Breast epithelium (tissue), 4 donors: ENCODE measurements at places on chromosomes 16 and 17.
A peak's percentile ranks its signal among the peaks of the same experiment; 100 is the strongest.

DNA sequence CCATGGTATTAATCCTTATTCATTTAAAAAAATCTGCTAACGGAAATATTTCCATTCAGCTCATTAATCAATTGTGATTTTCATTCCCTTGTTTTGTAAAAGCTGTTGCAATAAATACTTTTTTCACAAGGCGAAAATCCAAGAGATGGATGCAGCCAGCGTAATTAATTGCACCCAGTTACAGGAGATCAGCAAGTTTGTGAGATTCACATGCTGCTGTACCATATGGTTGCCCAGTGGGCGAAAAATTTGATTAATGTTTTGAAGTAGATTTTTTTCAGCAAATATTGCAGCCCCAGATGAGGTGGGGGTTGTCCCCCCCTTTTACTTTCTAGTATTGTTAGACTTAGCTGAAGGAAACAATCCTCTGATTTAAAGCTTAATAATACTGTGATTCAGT lies 186.6 kb downstream of the WWOX start:
- DNase-seq, result no peak

- DNase-seq, result no peak
Observed at GRCh38 chr16:87960296-87960695, 9.1 kb downstream of the BANP start.

GRCh38 chr17:40547079-40547784 lies 18.0 kb downstream of the CCR7 start:
- DNase-seq, result no peak

DNA sequence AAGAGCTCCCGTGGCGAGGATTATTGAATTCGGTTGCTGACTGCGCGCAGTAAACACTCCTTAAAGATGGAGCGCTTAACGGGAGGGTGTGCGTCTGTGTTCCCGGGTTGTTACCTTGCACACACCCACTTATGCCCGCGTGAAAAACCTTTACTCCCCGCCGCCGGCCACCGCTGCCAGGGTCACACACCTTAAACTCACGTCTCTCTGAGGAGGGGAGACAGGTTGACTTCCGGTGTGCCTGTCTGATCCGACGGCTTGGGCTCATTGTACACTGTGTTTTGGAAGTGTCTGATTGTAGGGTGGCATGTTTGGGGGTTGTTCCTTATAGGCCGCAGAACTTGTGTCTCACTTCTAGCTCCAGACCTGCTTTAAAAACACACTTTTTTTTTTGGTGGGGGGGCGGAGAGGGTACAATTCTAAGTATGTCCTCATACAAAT lies 66.8 kb downstream of the KPNA2 start:
- DNase-seq, result peak; percentile 26

- DNase-seq, result no peak
Observed at GRCh38 chr16:89166696-89167424, 4.7 kb upstream of the CDH15 start.

- DNase-seq, result no peak
Observed at GRCh38 chr17:2030779-2031163, 818 bp downstream of the DPH1 start.

DNA sequence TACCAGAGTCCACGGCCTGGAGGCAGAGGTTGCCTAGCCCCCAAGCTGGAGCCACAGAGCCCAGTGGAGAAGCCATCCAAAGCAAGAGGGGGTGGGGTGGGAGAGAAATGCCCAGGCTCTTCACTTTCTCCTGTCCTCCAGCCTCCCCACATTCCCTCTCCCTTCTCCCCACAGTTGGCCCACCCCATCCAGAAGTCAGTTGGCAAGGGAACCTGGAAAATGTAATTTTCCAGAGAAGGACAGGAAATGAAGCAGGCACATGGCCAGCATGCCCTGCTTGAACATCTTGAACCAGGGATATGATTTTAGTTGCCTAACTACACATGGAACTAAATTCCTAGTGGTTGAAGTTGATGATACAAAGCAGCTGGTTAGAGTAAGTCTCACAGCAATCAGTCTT lies 73.3 kb upstream of the IRX6 start:
- DNase-seq, result no peak

DNA sequence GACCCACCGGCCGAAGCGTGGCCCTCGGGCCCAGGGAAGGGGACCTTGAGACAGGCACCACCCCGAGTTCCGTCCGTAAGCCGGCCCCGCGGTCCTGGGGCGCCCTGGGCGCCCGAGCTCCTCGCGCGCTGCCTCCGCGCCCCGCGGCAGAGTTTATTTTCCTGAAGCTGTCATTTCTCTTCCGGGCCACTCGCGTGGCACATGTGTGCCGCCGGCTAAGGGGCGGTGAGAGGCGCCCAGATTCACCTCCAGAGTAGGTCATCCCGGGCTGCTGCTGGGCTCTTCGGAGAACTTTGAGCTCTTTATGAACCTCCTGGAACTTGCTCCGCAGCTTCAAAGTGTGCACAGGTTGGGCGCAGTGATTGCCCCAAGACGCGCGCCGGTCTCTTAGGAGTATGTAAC lies 489 bp downstream of the ZC3H18 start:
- no peak for DNase-seq

DNA sequence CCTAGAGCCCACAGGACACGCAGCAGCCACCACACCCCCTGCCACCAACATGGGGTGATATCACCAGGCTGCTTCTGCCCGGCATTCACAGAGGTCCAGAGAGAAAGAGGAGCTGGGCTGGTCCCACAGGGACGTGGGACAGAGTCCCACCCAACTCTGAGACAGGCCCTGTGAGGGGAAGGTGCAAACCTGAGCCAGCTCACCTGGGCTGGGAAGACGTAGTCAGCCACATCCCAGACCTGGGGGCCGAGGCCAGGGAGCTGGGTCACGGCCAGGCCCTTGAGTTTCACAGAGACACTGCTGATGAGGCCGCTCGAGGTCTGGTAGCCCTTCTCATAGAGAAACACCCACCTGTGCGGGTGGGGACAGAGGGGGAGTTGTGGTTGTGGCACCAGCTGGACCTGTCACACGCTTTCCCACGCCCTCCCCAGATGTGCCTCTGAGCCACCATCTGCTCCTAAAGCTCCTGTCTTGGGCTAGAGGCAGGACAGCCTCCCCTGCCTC lies 11.2 kb downstream of the P2RX1 start:
- DNase-seq, result no peak

- no peak for DNase-seq
Observed at GRCh38 chr17:17066021-17066420, 23.8 kb downstream of the MPRIP start.

GRCh38 chr16:56279132-56279531 lies 87.8 kb downstream of the GNAO1 start:
- DNase-seq, result no peak

DNA sequence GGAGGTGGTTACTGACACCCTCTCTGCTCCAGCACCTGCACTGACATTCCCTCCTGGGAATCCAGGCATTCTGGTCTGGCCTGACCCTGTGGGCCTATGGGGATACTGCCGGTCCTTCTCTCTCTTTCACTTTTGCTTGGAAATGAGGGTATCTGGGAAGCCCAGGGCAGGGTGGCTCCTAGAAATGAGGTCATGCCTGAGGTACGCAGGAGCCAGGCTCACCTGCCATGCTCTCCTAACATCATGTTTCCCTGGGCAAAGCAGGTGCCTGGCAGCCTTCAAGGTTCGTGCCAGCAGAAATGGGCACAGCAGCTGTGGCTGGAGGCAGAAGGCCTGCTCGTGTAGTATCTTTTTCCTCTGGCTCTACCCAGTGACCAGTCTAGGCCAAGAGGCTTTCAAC lies 3.3 kb downstream of the ITGA3 start:
- DNase-seq, result no peak

- DNase-seq, result no peak
Observed at GRCh38 chr16:21224800-21225199, 8.7 kb upstream of the ANKS4B start.

GRCh38 chr17:11330826-11331225 lies 89.8 kb downstream of the SHISA6 start:
- DNase-seq, result no peak

DNA sequence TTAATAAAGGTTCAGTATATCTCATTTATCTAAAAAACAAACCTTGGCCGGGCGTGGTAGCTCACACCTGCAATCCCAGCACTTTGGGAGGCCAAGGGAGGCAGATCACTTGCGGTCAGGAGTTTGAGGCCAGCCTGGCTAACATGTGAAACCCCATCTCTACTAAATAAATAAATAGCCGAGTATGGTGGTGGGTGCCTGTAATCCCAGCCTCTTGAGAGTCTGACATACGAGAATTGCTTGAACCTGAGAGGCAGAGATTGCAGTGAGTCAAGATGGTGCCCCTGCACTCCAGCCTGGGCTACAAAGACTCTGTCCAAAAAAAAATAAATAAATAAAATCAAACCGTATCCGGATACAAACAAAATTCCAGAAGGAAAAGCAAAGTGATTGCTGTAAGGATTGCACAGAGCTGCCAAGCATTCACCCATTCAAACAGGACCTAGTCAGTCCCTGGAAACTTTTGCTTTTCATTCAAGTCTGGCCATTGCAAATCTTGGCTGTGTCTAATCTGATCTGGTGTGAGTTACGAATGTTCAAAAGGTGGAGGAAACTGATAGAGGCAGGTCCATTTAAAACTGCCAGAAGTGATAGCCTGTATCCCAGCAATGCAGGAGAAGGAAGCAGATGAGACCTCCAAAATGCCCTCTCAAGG lies 102.5 kb upstream of the CLEC3A start:
- no peak for DNase-seq

- DNase-seq, result no peak
Observed at GRCh38 chr16:73051226-73051625, 3.3 kb upstream of the ZFHX3 start.

GRCh38 chr17:51335883-51336822 lies 75.8 kb downstream of the UTP18 start:
- no peak for DNase-seq

DNA sequence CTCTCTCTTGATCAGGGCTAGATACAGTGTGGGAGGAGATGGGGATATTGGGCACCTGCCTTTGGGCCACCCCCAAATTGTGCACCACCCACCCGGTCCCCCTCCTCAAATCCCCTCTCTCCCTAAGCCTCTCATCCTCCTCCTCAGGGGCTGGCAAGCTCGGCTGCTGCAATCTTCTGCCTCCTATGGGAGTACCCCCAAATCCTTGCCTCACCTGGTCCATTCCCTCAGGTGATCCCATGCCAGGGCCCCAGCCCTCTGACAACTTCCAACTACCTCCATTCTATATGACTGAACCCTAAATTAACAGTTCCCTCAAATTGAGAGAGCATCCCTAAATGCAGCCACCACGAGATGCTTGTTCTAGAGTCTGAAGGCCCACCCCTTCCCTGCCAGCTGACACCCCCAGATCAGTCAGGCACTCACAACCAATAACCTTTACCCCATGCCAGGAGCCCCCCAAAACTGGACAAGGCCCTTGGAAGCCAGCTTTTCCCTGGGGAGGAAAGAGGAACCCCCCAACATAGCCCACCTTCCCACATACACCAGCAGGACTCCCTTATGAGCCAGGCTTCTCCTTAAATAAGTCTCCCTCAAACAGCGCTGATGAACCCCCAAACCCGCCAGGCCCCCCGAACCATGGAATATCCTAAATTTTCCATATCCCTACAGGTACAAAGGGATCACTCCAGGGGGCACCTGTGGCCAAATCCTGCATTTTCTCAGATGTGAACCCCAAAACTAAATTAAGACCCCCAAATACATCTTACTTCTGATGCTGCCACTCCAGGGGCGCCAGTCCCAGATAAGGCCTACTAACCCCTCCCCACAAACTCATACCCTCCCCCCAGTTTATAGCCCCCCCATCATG lies 3.2 kb downstream of the DLG4 start:
- no peak for DNase-seq

- DNase-seq, result no peak
Observed at GRCh38 chr16:16183562-16183961, 39.7 kb downstream of the ABCC6 start.

GRCh38 chr16:81491541-81492188 lies 47.1 kb downstream of the CMIP start:
- DNase-seq, result no peak

DNA sequence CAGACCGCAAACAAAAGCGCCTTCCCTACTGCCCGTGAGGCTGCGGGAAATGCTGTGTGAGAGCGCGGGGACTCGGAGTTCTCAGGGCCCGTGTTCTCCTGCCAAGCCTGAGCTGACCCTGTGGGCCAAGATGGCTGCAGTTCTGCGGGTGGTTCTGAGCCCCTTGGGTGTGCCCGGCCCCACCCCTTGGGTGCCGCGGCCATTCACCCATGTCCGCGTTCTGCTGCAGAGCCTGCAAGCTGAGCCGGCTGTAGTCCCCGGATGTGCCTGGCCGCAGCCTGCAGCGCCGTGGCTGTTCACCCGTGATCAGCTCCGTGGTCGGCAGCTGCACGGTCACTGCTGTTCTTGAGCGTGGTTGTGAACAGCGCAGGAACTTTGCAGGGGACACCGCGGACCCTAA lies 20.0 kb downstream of the ACSF3 start:
- DNase-seq, result no peak
